ENCODE measurements at places on chromosomes 2 and 18.

DNA sequence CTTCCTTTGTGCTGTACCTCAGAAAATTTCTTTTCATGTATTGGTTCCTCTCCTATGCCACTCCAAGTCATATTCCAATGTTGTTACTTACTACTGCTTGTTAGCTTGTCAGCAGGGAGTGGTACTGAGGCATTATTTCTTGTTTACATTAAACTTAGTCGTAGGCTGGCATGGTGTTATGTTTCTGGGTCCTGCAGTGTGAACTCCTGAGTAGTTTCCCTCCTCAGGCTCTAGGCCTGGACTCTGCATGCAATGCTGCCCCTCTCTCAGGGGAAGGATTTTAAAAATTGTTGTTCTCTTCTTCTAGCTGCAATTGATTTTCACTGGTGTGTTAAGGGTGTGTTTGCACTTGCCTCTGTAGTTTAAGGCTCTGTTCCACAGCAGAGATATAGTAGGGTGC is 671.6 kb downstream of the PLCL1 start:
- H3K27me3 ChIP-seq = no peaks in the 10 kb centered on the region
- no peak overlapping the region for H3K27ac ChIP-seq
- DNase-seq = no peak
- H3K36me3 ChIP-seq = no peaks in the 10 kb centered on the region
- no peak overlapping the region for H3K4me3 ChIP-seq
- H3K4me1 ChIP-seq = no peaks in the 10 kb centered on the region

- no peak for DNase-seq
- no peaks in the 10 kb centered on the region for H3K4me1 ChIP-seq
- no peak overlapping the region for H3K4me3 ChIP-seq
- no peak overlapping the region for H3K27ac ChIP-seq
These were observed 2.7 kb upstream of the FAM237A start for GRCh38 chr2:206639636-206640035.

DNA sequence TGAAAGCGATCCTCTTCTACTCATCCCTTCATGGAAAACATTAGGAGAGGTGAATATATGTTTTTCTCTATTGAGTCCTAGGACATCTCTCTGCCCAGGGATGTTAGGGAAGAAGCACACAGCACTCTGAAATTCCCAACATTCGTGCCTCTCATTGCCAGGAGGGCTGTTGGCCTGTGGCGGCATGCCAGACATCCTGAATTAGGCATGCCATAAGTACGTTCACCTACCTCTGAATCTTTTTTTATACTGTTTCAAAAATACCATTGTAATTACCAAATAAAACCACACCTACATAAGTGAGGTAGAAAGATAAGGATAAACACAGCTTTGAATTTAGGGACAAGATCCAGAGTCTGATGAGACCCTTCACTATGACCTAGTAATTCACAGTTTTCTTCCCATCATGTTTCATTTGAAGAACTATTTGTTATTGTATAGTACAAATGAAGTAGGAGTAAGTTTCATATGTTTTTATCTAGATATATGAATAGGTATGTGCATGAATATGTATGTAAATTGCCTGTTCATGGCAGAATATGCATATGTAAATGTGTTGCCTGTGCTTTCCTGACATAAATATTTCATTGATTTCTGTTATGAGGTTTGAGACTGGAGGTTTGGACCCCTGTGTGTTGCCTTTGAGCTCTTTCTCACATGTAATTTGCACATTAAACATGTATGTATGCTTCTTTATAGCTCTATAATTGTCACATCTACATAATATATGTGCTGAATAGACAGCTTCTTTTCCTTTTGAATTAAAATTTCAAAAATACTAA is 66.6 kb upstream of the STAM2 start:
- no peak overlapping the region for H3K27ac ChIP-seq
- H3K4me3 ChIP-seq = no peak overlapping the region
- H3K36me3 ChIP-seq = no peaks in the 10 kb centered on the region
- no peaks in the 10 kb centered on the region for H3K27me3 ChIP-seq
- DNase-seq = no peak
- 0 out of 2 replicates have a peak, but pooled peaks cover 1% of the 10 kb centered on the region for H3K4me1 ChIP-seq

DNA sequence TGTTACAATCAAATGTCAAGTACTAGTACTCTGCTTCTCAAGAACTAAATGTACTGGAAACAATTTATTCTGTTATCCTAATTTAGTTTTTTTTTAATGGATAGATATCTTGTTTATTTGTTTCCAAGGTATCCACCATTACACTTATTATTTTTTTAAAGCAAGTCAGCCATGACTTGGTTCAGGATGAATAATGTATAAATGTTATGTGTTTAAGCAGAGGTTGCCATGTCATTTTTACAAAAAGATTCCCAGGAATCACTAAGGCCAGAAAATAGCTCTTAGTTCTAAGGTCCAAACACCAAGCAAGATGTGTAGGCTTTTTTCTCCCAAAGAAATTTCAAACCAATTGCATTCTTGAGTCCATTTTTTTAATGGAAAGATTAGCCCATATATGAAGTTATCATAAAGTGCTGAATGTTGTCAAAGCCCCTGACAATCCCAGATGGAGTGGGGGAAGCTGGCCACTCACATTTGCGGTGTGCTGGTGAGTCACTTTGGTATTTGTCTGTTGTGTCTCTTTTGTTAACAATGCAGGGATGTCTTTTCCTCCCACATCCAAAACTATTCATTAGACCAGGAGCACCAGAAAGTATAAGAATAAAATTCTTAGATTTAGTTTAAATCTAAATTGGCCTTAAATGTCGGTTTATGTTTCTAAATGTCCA is 158.9 kb downstream of the COL6A3 start:
- no peaks in the 10 kb centered on the region for H3K36me3 ChIP-seq
- H3K4me1 ChIP-seq = peaks cover 40% of the 10 kb centered on the region
- H3K4me3 ChIP-seq = no peak overlapping the region

GRCh38 chr2:226601881-226602662 is 197.5 kb downstream of the IRS1 start:
- H3K27ac ChIP-seq = peak overlapping the region; percentile 85
- H3K36me3 ChIP-seq = no peaks in the 10 kb centered on the region
- peak; percentile 80 for DNase-seq

DNA sequence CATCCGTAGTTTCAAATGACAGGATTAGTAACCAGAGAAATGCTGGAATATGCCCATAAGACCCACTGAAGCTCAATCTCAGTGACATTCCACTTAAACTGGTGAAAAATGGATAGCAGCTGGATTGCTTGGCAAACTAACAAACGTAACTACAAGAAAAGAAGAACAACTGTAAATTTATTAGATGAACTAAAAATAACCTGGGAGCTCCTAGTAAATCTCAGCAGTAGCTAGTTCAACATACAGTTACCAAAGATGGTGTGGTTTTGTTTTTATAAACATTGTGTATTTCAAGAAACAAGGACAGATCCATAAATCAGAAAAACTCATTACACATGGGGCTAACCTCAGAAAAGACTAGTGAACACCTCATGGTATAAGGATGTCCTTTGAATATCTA is 531.9 kb downstream of the XIRP2 start:
- H3K27ac ChIP-seq = no peak overlapping the region
- no peaks in the 10 kb centered on the region for H3K27me3 ChIP-seq
- no peaks in the 10 kb centered on the region for H3K4me1 ChIP-seq
- H3K36me3 ChIP-seq = no peaks in the 10 kb centered on the region

DNA sequence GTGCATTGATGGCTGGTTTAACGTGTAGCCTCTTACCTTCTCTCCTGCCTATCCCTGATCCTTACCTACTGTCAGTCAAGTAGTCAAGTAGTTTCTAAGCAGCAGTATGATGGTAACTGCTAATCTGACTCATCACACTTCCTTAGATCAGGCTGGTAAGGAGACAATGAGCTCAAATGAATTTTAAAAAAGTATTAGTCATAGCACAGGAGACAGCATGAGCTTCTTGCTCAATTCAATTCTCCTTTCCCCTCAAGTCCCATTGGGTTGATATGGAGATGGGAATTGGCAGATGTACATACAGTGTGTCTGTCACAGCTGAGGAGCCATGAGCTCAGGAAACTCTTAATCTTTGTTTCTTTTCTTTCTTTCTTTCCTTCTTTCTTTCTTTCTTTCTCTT is 799.7 kb downstream of the LRP1B start:
- H3K27me3 ChIP-seq = no peaks in the 10 kb centered on the region
- peak; percentile 86 for DNase-seq
- peaks cover 3% of the 10 kb centered on the region for H3K4me1 ChIP-seq
- H3K36me3 ChIP-seq = no peaks in the 10 kb centered on the region
- peak overlapping the region; percentile 34 for H3K27ac ChIP-seq
- H3K4me3 ChIP-seq = no peak overlapping the region

DNA sequence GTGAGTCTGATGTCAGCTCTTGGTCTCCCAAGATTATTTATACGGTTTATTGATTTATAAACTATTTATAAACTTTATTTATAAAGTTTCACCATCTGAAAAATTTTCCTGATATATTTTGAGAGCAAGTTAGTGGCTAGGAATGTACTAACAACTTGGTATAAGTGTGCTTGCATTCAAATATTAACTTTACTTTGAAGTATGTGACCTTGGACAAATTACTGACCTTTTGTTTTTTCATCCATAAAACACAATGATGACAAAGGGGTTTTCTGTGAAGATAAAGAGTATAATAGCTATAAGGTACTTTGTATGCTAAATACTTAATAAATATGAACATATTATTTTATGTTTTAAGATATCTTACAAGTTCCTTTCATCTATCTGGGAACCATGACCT is 221.7 kb downstream of the GCA start:
- no peaks in the 10 kb centered on the region for H3K36me3 ChIP-seq
- H3K4me1 ChIP-seq = no peaks in the 10 kb centered on the region
- H3K27ac ChIP-seq = no peak overlapping the region
- H3K4me3 ChIP-seq = no peak overlapping the region
- no peak for DNase-seq

DNA sequence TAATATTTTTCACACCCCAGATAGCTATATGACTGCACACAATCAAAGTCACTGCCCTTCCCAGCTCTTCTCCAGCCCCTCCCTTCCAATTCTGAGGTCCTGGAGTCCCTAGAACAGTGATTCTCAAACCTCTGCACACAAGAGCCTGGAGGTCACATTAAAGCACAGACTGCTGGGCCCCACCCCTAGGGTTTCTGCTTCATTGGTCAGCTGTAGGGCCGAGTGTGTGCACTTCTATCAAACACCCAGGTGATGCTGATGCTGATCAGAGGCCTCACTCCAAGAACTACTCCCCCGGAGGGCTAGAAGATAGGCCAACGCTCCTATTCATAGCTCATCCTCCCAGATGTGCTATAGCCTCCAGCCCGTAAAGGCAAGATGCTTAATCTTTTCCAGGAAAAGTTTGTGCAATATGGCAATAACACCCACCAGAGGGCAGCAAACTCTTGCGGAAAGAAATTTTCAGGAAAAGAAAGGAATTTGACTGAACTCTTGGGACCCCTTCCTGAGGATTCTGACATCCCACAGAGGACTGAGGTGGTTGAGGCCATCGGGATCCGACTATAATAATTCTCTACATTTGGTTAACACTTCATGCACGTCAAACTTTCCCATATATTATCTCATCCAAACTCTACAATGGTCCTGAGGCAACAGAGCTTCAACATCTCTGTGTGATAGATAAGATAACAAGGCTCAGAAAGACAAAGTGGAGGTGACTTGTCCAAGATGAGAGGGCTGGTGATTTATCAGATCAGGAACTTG is 194.2 kb upstream of the PKDCC start:
- no peaks in the 10 kb centered on the region for H3K36me3 ChIP-seq
- no peak overlapping the region for H3K4me3 ChIP-seq
- H3K4me1 ChIP-seq = peaks cover 2% of the 10 kb centered on the region
- peaks cover 16% of the 10 kb centered on the region for H3K27me3 ChIP-seq
- peak; percentile 65 for DNase-seq
- H3K27ac ChIP-seq = no peak overlapping the region

- peaks cover 7% of the 10 kb centered on the region for H3K4me1 ChIP-seq
- no peak overlapping the region for H3K4me3 ChIP-seq
- no peaks in the 10 kb centered on the region for H3K27me3 ChIP-seq
- peak overlapping the region; percentile 21 for H3K27ac ChIP-seq
These were observed 23.6 kb upstream of the CATIP start for GRCh38 chr2:218332920-218333645.

- H3K4me1 ChIP-seq = no peaks in the 10 kb centered on the region
- H3K4me3 ChIP-seq = no peak overlapping the region
- H3K27ac ChIP-seq = no peak overlapping the region
- H3K36me3 ChIP-seq = no peaks in the 10 kb centered on the region
- no peaks in the 10 kb centered on the region for H3K27me3 ChIP-seq
These were observed 249.4 kb upstream of the LINC00305 start for GRCh38 chr18:64398320-64398719.

- H3K36me3 ChIP-seq = no peaks in the 10 kb centered on the region
- no peaks in the 10 kb centered on the region for H3K4me1 ChIP-seq
- H3K27ac ChIP-seq = no peak overlapping the region
- H3K27me3 ChIP-seq = no peaks in the 10 kb centered on the region
These were observed 192.8 kb downstream of the DNER start for GRCh38 chr2:229521576-229521975.

- H3K36me3 ChIP-seq = no peaks in the 10 kb centered on the region
- peaks cover 15% of the 10 kb centered on the region for H3K27me3 ChIP-seq
- no peak overlapping the region for H3K27ac ChIP-seq
- H3K4me1 ChIP-seq = no peaks in the 10 kb centered on the region
These were observed 62.6 kb upstream of the NEDD4L start for GRCh38 chr18:57981308-57982028.

DNA sequence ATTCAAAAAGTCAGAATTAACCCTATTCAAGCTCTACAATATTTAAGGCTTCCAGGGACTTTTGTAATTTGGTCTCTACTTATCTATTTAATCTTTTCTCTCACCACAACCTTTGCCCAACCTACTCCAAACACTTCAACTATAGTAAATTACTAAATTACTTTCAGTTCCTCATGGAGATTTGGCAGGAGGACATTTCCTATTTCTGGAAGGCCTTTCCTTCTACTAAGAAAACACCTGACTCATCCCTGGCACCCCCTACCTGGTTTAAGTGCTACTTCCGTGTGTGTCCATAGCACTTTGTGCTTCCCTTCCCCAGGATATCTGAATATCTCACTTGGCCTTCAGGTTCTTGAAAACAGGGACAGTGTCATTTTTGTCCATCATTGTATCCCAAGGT is 96.3 kb downstream of the UPP2 start:
- no peak for DNase-seq
- H3K4me1 ChIP-seq = no peaks in the 10 kb centered on the region
- H3K4me3 ChIP-seq = no peak overlapping the region
- H3K27ac ChIP-seq = no peak overlapping the region

- no peaks in the 10 kb centered on the region for H3K36me3 ChIP-seq
- H3K27ac ChIP-seq = no peak overlapping the region
- H3K4me3 ChIP-seq = no peak overlapping the region
- no peak for DNase-seq
- H3K27me3 ChIP-seq = no peaks in the 10 kb centered on the region
These were observed 1191.0 kb upstream of the LRRTM1 start for GRCh38 chr2:81495556-81495955.

- no peak overlapping the region for H3K4me3 ChIP-seq
- no peaks in the 10 kb centered on the region for H3K36me3 ChIP-seq
- no peak overlapping the region for H3K27ac ChIP-seq
- no peak for DNase-seq
These were observed 52.8 kb upstream of the DCC start for GRCh38 chr18:52287151-52287550.

- H3K36me3 ChIP-seq = no peaks in the 10 kb centered on the region
- no peak overlapping the region for H3K27ac ChIP-seq
- H3K27me3 ChIP-seq = peaks cover 9% of the 10 kb centered on the region
- H3K4me3 ChIP-seq = no peak overlapping the region
- H3K4me1 ChIP-seq = no peaks in the 10 kb centered on the region
These were observed 106.9 kb downstream of the FARSB start for GRCh38 chr2:222548992-222549391.

All from IMR-90 (cell line).